Colonic mucosa (tissue), 4 donors: ENCODE measurements at places on chromosomes 2 and 18. TPM values are rescaled to one million over a fixed set of nuclear protein-coding genes. Genes with fewer than 3 reads are reported as not detected.

GRCh38 chr18:12314591-12315305 lies 6.7 kb downstream of the TUBB6 start:
- H3K27ac ChIP-seq: no peak overlapping the region
- no peaks in the 10 kb centered on the region for H3K27me3 ChIP-seq
- no peaks in the 10 kb centered on the region for H3K4me1 ChIP-seq
- DNase-seq: no peak
- no peaks in the 10 kb centered on the region for H3K36me3 ChIP-seq

DNA sequence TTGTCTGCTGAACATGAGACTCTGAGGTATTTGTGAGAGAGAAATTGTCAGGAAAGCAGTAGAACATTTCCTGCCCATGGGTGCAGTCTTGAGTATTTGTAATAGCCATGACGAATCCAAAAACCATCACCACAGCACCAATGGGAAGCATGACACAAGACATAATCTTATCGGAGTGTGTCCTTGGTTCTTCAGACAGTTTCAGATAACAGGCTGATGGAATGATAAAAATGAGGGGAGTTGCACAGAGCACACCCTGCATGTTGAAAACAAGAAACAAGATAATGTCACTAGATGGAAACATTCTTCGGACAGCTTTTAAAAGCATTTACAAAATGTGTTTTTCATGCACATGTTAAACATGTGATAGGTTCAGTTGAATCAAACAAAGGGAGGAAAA lies 56.9 kb downstream of the SLC38A11 start:
- H3K4me3 ChIP-seq: no peak overlapping the region
- no peaks in the 10 kb centered on the region for H3K27me3 ChIP-seq
- no peaks in the 10 kb centered on the region for H3K4me1 ChIP-seq
- H3K27ac ChIP-seq: no peak overlapping the region

DNA sequence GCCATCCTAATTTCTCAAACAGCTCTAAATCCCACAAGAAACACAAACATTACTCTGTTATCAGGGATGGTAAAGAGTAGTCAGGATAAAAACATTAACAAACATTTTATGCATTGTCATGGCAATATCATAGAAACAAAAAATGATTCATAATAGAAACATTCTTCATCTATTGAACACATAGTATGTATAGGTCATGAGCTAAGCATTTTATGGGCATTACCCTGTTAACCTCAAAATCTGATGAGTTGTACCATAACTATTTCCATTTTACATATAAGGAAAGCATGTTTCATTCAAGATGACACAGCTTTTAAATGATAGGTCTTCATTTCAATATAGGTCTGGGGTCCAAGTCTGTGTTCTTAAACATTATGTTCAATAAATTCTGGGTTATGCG lies 344.9 kb downstream of the RND3 start:
- no peaks in the 10 kb centered on the region for H3K4me1 ChIP-seq
- H3K4me3 ChIP-seq: no peak overlapping the region
- H3K27ac ChIP-seq: no peak overlapping the region
- no peaks in the 10 kb centered on the region for H3K36me3 ChIP-seq
- no peaks in the 10 kb centered on the region for H3K27me3 ChIP-seq

The NEU2 gene
- total RNA-seq: not detected

DNA sequence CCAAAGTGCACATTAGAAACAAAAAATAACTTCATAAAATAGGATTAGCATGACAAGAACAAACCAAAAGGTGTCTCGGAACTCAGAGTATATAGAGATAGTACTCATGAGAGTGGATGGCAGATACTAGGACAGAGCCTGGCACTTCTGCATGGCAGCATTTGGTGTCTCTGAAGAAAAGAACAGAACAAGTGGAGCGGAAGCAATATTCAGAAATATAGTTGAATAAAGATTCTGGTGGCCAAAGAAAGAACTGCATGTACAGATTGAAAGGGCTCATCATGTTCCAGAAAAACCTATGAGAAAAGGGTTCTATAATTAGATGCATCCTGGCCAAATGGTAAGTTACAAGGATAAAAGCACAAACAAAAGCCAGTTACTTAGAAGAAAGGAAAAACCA lies 90.9 kb downstream of the CCDC138 start:
- no peaks in the 10 kb centered on the region for H3K36me3 ChIP-seq
- H3K4me1 ChIP-seq: no peaks in the 10 kb centered on the region
- no peak for DNase-seq
- H3K27ac ChIP-seq: no peak overlapping the region
- no peaks in the 10 kb centered on the region for H3K27me3 ChIP-seq

The CHRNG gene
- not detected for total RNA-seq

DNA sequence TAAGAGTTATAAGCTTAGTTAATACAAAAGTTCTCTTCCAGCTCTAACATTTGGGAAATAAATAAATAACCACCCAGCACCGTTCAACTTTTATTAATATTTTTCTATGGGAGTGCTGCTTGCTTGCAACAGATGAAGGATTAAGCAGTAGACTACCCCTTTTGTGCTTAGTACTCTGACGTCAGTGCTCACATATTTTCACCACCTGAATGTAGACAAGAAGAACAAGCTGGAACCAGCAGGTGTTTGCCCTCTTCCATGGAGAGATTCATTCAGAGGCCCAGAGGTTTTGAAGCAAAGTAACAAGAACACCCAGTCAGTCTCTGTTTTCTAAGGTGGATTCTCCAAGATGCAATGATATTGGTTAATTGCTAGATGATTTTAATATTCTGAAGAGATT lies 307.1 kb upstream of the PIK3C3 start:
- DNase-seq: no peak
- H3K36me3 ChIP-seq: no peaks in the 10 kb centered on the region
- no peak overlapping the region for H3K27ac ChIP-seq

DNA sequence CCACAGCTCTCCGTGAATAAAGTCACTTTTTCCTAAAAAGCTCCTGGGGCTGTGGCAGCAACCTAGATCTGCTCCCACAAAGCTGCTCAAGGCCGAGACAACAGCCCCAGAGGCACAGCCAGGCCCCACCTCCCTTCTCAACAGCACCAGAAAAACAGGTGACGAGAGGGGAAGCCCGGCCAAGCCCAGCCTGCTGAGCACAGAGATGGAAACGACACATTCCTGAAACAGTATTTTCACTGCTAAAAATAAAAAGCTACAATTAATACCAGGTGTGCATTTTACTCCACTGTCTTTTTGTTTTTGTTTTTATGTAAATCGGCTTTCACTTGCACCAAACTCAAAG lies 199.3 kb downstream of the HDAC4 start:
- no peaks in the 10 kb centered on the region for H3K36me3 ChIP-seq
- no peak for DNase-seq
- no peak overlapping the region for H3K27ac ChIP-seq
- H3K27me3 ChIP-seq: no peaks in the 10 kb centered on the region

The CELF4 gene
- not detected for total RNA-seq

The TBR1 gene
- not detected for total RNA-seq

GRCh38 chr2:19738707-19739106 lies 163.1 kb downstream of the TTC32 start:
- H3K4me1 ChIP-seq: no peaks in the 10 kb centered on the region
- no peak overlapping the region for H3K27ac ChIP-seq
- peak; percentile 29 for DNase-seq
- H3K4me3 ChIP-seq: no peak overlapping the region
- H3K27me3 ChIP-seq: no peaks in the 10 kb centered on the region

- H3K27me3 ChIP-seq: no peaks in the 10 kb centered on the region
- H3K4me3 ChIP-seq: no peak overlapping the region
- DNase-seq: no peak
These were observed 220.2 kb downstream of the BCL11A start for GRCh38 chr2:60333264-60333663.

GRCh38 chr2:33573657-33574056 lies 25.4 kb downstream of the FAM98A start:
- no peaks in the 10 kb centered on the region for H3K36me3 ChIP-seq
- H3K27ac ChIP-seq: no peak overlapping the region
- H3K27me3 ChIP-seq: no peaks in the 10 kb centered on the region
- DNase-seq: no peak
- H3K4me3 ChIP-seq: no peak overlapping the region

DNA sequence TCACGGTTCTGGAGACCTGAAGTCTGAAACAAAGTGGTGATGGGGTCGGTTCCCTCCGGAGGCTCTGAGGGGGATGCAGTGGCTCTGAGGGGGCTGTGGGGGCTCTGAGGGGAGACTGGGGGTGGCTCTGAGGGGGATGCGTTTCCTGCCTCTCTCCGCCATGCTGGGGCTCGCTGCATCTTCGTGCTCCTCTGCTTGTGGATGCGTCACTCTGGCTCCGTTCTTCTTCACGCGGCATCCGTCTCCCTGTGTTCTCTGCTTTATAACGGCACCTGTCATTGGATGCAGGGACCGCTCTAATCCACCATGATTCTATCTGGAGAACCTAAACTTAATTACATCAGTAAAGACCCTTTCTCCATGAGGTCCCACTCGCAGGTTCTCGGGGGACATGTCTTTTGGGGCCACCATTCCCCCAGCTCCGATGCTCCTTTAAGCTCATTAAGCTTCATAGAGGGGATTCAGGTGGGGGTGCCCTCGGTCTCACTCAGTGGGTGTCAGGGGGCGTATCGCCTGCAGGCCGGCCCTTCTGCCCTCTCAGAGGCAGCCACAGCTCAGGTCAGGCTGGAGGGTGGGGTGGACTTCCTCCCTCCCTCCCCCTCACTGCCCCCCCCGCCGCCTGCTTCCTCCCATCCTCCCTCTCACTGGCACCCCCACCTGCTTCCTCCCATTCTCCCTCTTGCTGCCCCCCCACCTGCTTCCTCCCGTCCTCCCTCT lies 18.4 kb downstream of the RTP5 start:
- H3K4me3 ChIP-seq: no peak overlapping the region
- no peak for DNase-seq
- no peaks in the 10 kb centered on the region for H3K36me3 ChIP-seq
- H3K4me1 ChIP-seq: no peaks in the 10 kb centered on the region

GRCh38 chr2:58853420-58853819 lies 612.3 kb upstream of the FANCL start:
- H3K27me3 ChIP-seq: no peaks in the 10 kb centered on the region
- H3K36me3 ChIP-seq: no peaks in the 10 kb centered on the region
- H3K27ac ChIP-seq: no peak overlapping the region
- no peak for DNase-seq

GRCh38 chr18:8031496-8031895 lies 464.4 kb downstream of the PTPRM start:
- H3K27me3 ChIP-seq: no peaks in the 10 kb centered on the region
- H3K27ac ChIP-seq: no peak overlapping the region
- H3K36me3 ChIP-seq: no peaks in the 10 kb centered on the region
- no peaks in the 10 kb centered on the region for H3K4me1 ChIP-seq
- no peak overlapping the region for H3K4me3 ChIP-seq
- DNase-seq: no peak

GRCh38 chr2:115165529-115166109 lies 723.2 kb downstream of the DPP10 start:
- no peak overlapping the region for H3K4me3 ChIP-seq
- no peak overlapping the region for H3K27ac ChIP-seq
- peaks cover 15% of the 10 kb centered on the region for H3K27me3 ChIP-seq
- no peaks in the 10 kb centered on the region for H3K36me3 ChIP-seq

The ADGRF3 gene
- total RNA-seq: 0.16 TPM

DNA sequence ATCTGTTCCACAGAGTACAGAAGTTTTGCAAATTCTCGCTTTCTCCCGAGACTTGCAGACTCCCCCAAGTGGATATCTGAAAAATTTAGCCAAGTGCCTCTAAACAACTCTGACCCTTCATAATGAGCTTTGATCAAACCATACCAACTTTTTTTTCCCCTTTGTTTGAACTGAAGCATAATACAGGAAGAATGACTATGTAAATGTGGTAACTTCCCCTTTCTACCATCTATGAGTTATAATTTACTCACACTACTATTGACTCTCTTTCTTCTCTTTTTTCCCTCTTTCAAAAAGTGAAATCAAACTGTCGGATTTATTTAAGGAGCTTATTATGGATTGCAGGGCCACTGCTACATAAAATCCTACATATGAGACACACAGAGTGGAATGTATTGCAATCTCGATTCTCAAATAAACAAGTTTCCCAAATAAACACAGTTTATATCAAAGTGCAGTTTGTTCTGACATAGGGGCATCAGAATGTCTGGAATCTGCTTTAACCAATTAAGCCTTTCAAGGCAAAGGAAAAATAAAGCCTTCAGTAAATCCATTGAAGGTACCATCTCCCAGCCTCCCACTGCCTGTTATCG lies 1.4 kb upstream of the ZNF804A start:
- DNase-seq: no peak
- H3K36me3 ChIP-seq: no peaks in the 10 kb centered on the region
- H3K27ac ChIP-seq: no peak overlapping the region
- H3K4me3 ChIP-seq: peak overlapping the region; percentile 50
- H3K4me1 ChIP-seq: no peaks in the 10 kb centered on the region

DNA sequence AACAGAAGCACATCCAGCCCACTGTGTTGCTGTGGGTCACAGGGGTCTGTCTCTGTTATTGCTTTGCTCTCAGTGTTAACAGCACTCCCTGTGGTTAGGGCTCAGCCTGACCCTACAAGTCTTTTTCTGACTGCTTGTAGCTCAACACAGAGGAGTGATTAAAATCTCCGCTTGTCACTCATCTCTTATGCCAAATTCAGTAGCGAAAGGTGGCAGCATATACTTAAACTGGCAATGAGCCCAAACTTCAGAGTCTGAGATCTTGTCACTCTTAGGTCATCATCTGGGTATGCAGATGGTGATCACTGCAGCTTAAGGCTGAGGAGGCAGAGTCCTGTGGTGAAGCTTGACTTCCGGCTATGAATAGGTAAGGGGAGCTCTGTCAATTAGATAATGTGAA lies 63.3 kb upstream of the CSRNP3 start:
- no peak overlapping the region for H3K4me3 ChIP-seq
- H3K4me1 ChIP-seq: no peaks in the 10 kb centered on the region
- no peaks in the 10 kb centered on the region for H3K36me3 ChIP-seq

- no peak overlapping the region for H3K27ac ChIP-seq
- H3K27me3 ChIP-seq: no peaks in the 10 kb centered on the region
- H3K4me1 ChIP-seq: peaks cover 6% of the 10 kb centered on the region
- DNase-seq: no peak
- H3K4me3 ChIP-seq: no peak overlapping the region
- no peaks in the 10 kb centered on the region for H3K36me3 ChIP-seq
These were observed 4.9 kb upstream of the PNO1 start for GRCh38 chr2:68152681-68153347.

The MRPL19 gene
- 62.0 TPM for total RNA-seq

DNA sequence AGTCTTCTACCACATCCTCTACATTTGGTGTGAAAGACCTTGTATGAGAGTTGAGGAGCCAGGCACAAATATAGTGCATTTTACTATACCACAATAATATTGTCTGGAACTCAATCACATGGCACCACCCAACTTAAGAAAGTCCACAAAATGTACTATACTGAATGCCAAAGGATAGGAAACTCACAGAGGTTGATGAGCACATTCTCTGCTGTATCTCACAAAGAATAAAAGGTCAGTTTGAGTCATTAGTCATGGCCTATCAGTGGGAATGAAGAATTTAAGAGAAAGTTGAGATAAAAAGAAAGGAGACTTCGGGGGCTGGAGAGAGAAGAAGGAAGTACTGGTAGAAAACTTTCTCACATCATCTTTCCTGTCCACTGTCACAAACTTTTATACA lies 134.3 kb downstream of the RDH14 start:
- H3K27ac ChIP-seq: no peak overlapping the region
- H3K4me3 ChIP-seq: no peak overlapping the region
- H3K36me3 ChIP-seq: no peaks in the 10 kb centered on the region
- DNase-seq: no peak
- H3K27me3 ChIP-seq: no peaks in the 10 kb centered on the region
